ENCODE measurements at places on chromosomes 7 and 10. TPM values are rescaled to one million over a fixed set of nuclear protein-coding genes. Genes with fewer than 3 reads are reported as not detected.

Gene PRPS1L1
- total RNA-seq = not detected

- DNase-seq = no peak
Measured at GRCh38 chr7:157001920-157002818, 8.3 kb downstream of the MNX1 start.

GRCh38 chr10:59266321-59266720, 89.9 kb downstream of the PHYHIPL start:
- no peak for DNase-seq

DNA sequence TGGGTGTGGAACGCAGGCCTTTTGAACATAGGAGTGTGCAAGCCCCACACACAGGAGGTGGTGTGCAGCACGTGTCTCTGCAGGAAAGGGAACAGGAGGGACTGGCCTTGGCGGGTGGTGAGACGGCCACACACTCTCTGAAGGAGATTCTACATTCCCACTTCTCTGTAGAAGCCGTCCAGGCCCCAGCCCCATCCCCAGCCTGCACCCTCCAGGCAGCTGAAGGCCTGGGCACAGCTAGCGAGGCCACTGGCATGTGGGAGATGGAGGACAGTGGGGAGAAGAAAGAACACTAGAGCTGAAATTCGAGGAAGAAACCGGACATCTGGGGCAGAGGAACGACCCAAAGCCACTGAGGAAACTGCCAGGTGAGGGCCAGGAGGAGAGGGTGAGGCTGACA, 507.3 kb downstream of the DNAJB6 start:
- DNase-seq = no peak

Gene SPDYE2
- not detected for total RNA-seq

Gene BTBD16
- total RNA-seq = not detected

Gene CDNF
- total RNA-seq = not detected

- DNase-seq = no peak
Measured at GRCh38 chr7:130904031-130904757, 170.2 kb upstream of the KLF14 start.

DNA sequence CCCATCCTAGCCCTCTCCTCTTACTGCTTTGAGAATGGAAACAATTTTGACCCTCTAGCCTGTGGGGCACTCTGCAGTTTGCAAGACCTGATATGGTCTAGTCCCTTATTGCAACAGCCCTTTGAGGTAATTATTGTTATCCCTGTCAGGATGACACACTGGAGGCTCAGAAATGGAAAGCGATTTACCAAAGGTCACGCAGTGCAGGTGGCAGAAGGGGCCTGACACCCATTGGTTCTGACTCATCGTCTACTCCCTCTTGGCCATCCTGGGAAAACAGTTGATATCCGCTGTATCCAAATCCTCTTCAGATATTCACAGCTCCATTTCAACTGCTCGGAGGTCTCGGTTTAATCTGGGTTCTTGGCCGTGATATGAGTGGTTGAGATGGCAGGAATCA, 44.7 kb upstream of the AQP1 start:
- no peak for DNase-seq

- no peak for DNase-seq
Measured at GRCh38 chr10:14474656-14475055, 143.9 kb upstream of the FRMD4A start.

DNA sequence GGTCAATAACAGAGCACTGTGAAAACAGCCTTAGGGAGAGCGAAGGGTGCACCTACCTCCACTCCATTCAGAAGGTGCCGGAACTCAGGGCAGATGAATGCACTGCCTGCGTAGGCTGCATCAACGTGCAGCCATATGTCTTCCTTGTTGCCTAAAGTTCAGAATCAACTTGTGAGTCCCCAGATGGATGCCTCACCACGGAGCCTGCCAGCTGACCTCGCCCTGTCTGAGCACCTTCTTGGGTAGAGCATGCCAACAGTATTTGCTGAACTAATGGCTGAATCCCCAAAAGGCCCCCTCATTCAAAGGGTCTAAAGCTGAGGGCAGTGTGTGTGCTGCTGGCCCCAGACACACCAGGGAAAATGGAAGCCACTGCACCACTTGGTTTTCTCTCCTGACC, 48.9 kb upstream of the FIGNL1 start:
- DNase-seq = no peak

GRCh38 chr7:27992755-27993493, 187.7 kb downstream of the JAZF1 start:
- peak; percentile 23 for DNase-seq

DNA sequence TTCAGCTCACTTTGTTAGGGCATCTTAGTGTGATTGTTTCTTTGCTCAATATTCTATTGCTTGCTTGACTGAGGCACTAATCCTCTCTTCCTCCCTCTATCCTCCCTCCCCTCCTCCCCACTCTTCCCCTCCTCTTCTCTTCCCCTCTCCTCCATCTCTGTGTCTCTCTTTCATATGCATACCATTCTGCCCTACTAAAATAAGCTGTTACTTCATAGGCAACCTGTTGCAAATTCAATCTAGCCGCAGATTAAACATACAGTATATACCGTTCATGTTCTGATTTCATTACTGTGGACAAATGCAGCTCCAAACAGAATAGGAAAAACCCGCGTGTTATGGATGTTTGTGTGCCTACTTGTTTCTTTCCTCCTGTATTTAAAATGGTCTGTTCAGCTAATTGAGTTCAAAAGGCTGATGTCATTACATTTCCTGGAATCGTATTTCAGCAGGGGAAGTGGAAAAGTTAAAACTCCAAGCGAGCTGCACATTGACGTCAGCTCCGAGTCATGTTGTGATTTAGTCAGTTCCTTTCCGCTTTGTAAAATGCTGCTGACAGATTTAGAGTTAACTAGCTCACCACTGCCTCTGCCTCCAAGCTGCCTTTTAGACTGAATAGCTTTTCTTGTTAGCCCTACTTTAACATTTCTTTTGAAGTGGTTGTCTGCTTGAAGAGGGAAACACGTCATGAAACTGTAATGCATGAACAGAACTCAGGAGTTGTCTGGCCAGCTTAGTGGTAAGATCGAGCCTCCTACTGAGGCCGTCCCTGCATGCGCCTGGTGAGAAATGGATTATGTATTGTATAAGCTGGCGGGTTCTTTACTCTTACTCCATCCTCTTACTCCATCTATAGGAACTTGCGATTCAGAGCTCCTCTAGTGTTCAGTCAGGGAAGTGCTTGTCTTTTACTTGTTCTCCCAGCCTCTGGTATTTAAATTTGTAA, 69.0 kb downstream of the CREM start:
- DNase-seq = peak; percentile 43

Gene NUTM2A
- 1.7 TPM for total RNA-seq

DNA sequence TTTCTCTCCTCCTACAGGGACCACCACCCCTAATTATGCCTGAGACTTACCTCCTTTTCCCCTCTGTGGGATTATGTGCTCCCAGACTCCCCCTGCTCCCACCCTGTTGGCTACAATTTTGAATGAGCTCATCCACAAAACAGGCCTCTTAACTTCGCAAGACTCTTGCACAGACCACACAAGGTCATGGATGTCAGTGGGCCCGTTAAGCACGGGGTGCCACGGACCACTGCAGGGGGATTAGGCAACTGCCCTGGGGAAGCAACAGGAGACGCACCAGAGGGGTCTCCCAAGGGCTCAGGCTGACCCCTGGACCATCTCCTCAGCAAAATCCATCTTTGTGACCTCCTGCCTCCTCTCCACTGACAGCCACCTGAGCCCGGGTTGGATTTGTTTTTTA, 42.1 kb upstream of the COL13A1 start:
- no peak for DNase-seq

- DNase-seq = no peak
Measured at GRCh38 chr10:18424200-18424599, 227.2 kb downstream of the NSUN6 start.

Gene FXYD4
- not detected for total RNA-seq

Gene STEAP1
- 2.2 TPM for total RNA-seq

Gene LRRC17
- 33.6 TPM for total RNA-seq

- DNase-seq = no peak
Measured at GRCh38 chr10:60282771-60283353, 106.8 kb downstream of the ANK3 start.

GRCh38 chr7:149559711-149560110, 62.1 kb upstream of the ZNF746 start:
- no peak for DNase-seq

Gene ACTL6B
- 58.7 TPM for total RNA-seq

Gene DNAJC12
- total RNA-seq = 12.3 TPM

Gene FAM20C
- total RNA-seq = 19.8 TPM

DNA sequence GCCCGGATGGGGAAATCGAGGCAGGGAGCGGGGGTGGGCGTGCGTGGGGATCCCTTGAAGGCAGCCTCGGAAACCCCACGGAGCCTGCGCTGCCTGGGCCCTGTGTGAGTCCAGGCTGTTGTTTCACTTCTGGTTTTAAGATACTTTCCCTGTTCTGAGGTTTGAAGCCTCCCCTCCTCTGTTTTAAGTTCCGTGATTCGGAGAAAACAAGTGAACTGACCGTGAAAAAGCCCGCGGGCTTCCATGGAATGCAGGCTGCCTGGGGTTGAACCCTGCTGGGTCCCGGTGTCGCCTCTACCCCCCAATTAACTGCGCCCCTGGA, 401 bp downstream of the LRRC27 start:
- DNase-seq = no peak

Gene ODAD2
- total RNA-seq = 6.6 TPM

- DNase-seq = no peak
Measured at GRCh38 chr7:152467225-152467624, 31.4 kb upstream of the KMT2C start.
